Activated CD8-positive, alpha-beta memory T cell treated with anti-CD3 and anti-CD28 coated beads, Interleukin-2, amount 10 ng/mL, durations not matched to agents 7 days and 5 days (primary cell): ENCODE measurements at places on chromosomes 1 and 21. TPM values are rescaled to one million over a fixed set of nuclear protein-coding genes. Genes with fewer than 3 reads are reported as not detected.

The UBASH3A gene
- 89.5 TPM for total RNA-seq

DNA sequence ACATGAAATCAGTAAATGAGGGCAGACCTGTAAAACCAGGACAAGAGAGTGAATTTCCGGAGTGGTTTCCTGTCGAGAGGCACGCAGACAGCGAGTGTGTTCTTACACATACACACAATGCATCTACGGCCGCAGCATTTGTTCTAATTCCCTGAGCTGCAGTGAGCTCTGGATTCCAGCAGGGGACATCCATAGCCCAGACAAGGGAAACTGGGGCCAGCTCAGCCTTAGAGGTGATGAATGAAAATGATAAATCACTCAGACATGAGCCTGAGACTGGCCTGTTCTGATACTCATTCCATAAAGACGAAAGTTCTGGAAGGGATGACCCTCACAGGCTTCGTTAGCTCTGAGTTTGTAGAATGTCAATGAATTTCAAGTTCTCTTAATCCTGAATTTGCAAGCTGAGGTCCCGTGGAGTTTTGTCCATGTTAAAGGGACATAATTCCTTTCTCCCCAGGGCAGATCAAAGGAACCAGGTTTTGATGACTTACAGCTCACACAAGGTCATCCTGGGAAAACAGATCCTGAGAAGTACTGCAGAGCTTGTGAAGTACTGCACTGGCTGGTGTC is 207.9 kb upstream of the C1orf87 start:
- H3K27me3 ChIP-seq = no peaks in the 10 kb centered on the region
- no peaks in the 10 kb centered on the region for H3K36me3 ChIP-seq
- no peak overlapping the region for H3K27ac ChIP-seq
- no peak overlapping the region for H3K4me3 ChIP-seq
- DNase-seq = peak; percentile 46
- H3K4me1 ChIP-seq = peaks cover 10% of the 10 kb centered on the region

The ANGPTL3 gene
- total RNA-seq = not detected

- H3K4me1 ChIP-seq = no peaks in the 10 kb centered on the region
- no peak for DNase-seq
- H3K27ac ChIP-seq = no peak overlapping the region
Observed at GRCh38 chr1:30038134-30039025, 685.0 kb downstream of the MATN1 start.

DNA sequence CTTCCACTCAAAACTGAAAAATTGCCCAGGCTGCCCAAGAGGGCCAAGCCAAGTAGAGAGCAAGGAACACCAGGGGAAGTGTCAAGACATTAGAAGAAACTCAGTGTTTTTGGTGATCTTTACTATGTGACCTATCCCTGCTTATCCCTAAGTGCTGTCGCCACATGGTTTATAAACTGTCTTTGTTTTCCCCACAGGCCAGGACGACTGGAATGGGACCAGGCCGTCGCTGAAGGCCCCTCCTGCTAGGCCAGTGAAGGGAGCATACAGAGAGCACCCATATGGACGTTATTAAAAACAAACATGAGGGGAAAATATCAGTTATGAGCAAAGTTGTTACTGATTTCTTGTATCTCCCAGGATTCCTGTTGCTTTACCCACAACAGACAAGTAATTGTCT is 28.7 kb downstream of the KHDRBS1 start:
- H3K4me3 ChIP-seq = no peak overlapping the region
- no peaks in the 10 kb centered on the region for H3K27me3 ChIP-seq
- DNase-seq = no peak
- no peak overlapping the region for H3K27ac ChIP-seq
- H3K4me1 ChIP-seq = peaks cover 4% of the 10 kb centered on the region
- peaks cover 52% of the 10 kb centered on the region for H3K36me3 ChIP-seq

GRCh38 chr1:41957568-41957967 is 38.8 kb upstream of the HIVEP3 start:
- no peak overlapping the region for H3K27ac ChIP-seq
- no peak overlapping the region for H3K4me3 ChIP-seq
- no peaks in the 10 kb centered on the region for H3K36me3 ChIP-seq
- DNase-seq = no peak
- H3K27me3 ChIP-seq = no peaks in the 10 kb centered on the region

GRCh38 chr1:3669421-3669821 is 17.1 kb downstream of the TP73 start:
- H3K27me3 ChIP-seq = peaks cover 7% of the 10 kb centered on the region
- no peaks in the 10 kb centered on the region for H3K36me3 ChIP-seq
- DNase-seq = no peak

The AMY1B gene
- not detected for total RNA-seq

The RXFP4 gene
- total RNA-seq = not detected

- H3K4me1 ChIP-seq = peaks cover 39% of the 10 kb centered on the region
- no peaks in the 10 kb centered on the region for H3K36me3 ChIP-seq
- no peaks in the 10 kb centered on the region for H3K27me3 ChIP-seq
- H3K27ac ChIP-seq = peak overlapping the region; percentile 68
- DNase-seq = no peak
Observed at GRCh38 chr21:45548711-45549491, 6.7 kb upstream of the SLC19A1 start.

GRCh38 chr1:54934869-54935268 is 45.6 kb upstream of the TMEM61 start:
- peaks cover 59% of the 10 kb centered on the region for H3K27me3 ChIP-seq
- no peak overlapping the region for H3K4me3 ChIP-seq
- H3K4me1 ChIP-seq = peaks cover 5% of the 10 kb centered on the region
- peaks cover 2% of the 10 kb centered on the region for H3K36me3 ChIP-seq
- DNase-seq = no peak

DNA sequence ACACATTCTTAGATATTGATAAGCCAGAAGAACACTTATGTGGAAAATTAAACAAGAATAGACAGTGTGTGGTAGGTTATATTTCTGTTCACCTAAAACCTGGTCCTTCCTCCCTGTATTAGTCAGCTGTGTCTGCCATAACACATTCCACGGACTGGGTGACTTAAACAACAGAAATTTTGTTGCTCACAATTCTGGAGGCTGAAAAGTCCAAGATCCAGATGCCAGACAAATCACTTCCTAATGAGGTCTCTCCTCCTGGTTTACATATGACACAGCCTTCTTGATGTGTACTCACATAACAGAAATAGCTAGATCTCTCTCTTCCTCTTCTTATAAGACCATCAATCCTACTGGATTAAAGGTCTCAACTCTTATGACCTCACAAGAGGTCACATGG is 25.7 kb downstream of the JMJD4 start:
- DNase-seq = no peak
- H3K27me3 ChIP-seq = no peaks in the 10 kb centered on the region
- H3K4me1 ChIP-seq = peaks cover 10% of the 10 kb centered on the region
- no peak overlapping the region for H3K27ac ChIP-seq

GRCh38 chr1:7263021-7263960 is 478.0 kb downstream of the CAMTA1 start:
- H3K36me3 ChIP-seq = no peaks in the 10 kb centered on the region
- no peak overlapping the region for H3K4me3 ChIP-seq
- H3K27ac ChIP-seq = no peak overlapping the region
- DNase-seq = no peak

The TGFBR3 gene
- 10.4 TPM for total RNA-seq

- peaks cover 5% of the 10 kb centered on the region for H3K36me3 ChIP-seq
- H3K27ac ChIP-seq = no peak overlapping the region
- no peak for DNase-seq
- H3K4me1 ChIP-seq = peaks cover 2% of the 10 kb centered on the region
- H3K4me3 ChIP-seq = no peak overlapping the region
Observed at GRCh38 chr1:53026254-53026653, 35.8 kb upstream of the PODN start.

The KRTAP19-2 gene
- not detected for total RNA-seq

DNA sequence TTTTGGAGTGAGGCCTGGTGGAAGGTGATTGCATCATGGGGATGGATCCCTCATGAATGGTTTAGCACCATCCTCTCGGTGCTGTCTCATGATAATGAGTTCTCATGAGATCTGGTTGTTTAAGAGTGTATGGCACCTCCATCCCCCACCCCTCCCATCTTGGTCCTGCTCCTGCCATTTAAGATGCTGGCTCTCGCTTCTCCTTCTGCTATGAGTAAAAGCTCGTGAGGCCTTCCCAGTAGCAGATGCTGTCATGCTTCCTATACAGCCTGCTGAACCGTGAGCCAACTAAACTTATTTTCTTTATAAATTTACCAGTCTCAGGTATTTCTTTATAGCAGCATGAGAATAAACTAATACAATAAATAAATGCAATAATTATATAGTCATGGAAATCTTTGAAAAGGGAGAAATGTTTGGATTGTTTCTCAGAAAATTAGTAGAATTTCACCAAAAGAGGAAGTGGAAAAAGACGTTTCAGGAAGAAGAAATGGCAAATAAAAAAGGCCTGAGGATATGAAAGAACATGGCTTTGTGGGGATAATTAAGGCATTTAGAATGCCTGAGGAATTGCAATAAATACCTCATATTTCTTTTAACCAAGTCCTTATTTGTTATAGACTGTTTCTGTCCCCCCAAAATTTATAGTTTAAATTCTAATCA is 451.2 kb upstream of the ADGRL4 start:
- no peaks in the 10 kb centered on the region for H3K36me3 ChIP-seq
- H3K4me1 ChIP-seq = no peaks in the 10 kb centered on the region
- H3K27ac ChIP-seq = no peak overlapping the region
- no peak for DNase-seq
- H3K4me3 ChIP-seq = no peak overlapping the region
- no peaks in the 10 kb centered on the region for H3K27me3 ChIP-seq

DNA sequence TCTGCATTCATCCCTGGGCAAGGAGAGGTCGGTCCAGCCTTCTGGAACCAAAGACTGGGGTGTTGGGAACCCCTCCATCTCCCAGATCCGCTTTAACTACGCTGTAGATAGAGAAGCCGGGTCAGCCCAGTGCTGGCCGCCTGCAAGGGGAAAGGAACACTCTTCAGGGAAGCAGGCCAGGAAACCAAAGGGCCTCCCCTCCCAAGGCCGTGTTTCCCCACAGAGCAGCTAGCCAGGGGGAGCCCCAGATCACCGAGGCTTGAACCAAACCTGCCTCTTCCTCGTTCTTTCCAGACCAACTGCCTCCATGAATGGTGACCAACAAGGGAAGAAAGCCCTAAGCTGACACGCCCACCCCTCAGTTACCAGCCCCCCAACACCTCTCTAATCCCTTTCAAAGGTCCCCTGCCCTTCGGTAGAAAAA is 1.2 kb upstream of the CHD5 start:
- peaks cover 39% of the 10 kb centered on the region for H3K27me3 ChIP-seq
- H3K4me1 ChIP-seq = peaks cover 27% of the 10 kb centered on the region
- no peak for DNase-seq
- H3K4me3 ChIP-seq = no peak overlapping the region
- no peak overlapping the region for H3K27ac ChIP-seq

GRCh38 chr1:236009857-236010256 is 55.0 kb downstream of the NID1 start:
- no peaks in the 10 kb centered on the region for H3K27me3 ChIP-seq
- H3K4me3 ChIP-seq = no peak overlapping the region
- no peaks in the 10 kb centered on the region for H3K4me1 ChIP-seq

DNA sequence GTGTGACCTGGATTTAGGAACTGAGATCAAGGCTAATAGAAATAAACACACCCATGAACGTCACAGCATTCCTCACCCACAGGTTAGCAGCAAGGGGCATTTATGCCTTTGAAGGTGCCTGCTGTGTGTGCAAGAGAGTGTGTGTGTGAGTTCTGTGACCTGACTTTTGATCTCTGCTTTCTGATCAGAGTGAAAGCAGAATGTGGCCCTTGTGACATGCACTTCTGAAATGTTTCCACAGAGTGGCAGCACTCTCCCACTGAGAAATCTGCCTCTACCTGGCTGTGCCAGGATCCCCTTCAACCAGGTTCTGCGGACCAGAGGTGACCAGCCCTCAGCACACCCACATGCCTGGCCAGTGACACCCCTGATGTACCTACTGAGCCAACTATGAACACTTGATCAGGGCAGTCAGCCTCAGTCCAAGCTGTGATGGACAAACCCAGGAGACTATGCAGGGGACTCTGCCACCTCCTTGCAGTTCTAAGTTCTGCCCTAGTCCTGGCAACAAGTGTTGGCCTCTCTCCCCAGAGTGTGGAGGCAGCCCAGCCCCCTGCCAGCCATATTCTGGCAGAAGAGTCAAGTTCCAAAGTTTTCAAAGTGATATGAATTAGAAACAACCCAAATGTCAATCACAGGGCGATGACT is 41.0 kb downstream of the RXRG start:
- H3K4me3 ChIP-seq = no peak overlapping the region
- no peaks in the 10 kb centered on the region for H3K36me3 ChIP-seq
- peaks cover 41% of the 10 kb centered on the region for H3K27me3 ChIP-seq
- H3K4me1 ChIP-seq = peaks cover 2% of the 10 kb centered on the region

- DNase-seq = no peak
- no peaks in the 10 kb centered on the region for H3K4me1 ChIP-seq
- H3K36me3 ChIP-seq = no peaks in the 10 kb centered on the region
- H3K27ac ChIP-seq = no peak overlapping the region
- no peak overlapping the region for H3K4me3 ChIP-seq
Observed at GRCh38 chr1:105485207-105485606, 1571.3 kb upstream of the PRMT6 start.
